NCI-H2029 (cell line): ENCODE measurements at places on chromosomes 3 and 15.
A peak's percentile ranks its signal among the peaks of the same experiment; 100 is the strongest.

DNA sequence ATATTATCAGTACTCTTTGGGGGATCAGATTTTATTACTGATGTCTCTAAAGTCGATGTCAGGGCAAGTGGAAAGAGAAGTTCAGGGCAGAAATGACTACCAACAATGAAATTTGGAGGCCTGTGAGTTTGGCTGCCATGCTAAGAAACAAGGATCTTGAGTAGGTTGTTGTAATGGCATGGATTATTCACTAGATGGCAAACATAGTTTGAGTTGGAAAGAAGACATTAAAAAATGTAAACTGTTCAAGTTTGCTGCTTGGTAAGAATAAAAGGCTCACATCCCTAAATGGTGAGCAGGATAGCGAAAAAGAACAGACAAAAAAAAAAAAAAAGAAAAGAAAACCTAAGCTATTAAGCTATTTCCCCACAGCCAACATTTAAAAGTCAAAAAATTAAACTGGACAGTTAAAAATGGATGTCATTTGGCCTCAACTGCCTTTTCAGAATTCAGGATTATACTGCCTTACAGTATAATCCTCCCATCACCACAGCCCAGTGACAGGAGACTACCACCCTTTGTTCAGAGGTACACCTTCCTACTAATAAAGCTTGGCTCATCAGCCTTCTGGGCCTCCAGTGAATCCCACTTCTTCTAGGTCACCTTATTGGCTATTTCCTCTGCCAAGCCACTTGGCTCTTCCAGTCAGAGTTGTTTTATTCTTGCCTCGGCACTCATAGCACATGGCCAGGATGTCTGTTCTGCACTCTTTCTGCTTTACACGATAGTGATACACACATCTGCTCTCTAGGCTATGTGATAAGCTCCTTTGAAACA, 163.7 kb downstream of the PLD1 start:
- DNase-seq: no peak

DNA sequence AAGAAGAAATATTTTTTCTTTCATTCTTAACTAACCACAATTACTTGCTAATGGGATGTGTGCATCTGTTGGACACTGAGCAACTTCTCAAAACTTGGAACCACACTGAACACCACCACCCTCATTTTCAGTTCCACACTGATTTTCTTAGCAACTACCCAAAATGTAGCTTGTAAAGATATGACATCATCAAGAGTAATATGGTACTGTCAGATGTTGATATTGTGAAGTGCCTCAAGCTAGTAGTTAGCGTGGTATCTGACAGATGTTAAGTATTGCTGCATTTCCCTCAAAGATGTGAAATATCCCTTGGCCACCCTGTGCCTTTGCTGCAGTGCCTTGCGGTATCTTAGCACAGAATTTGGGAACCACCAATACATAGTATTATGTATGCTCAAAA, 9.3 kb downstream of the RFTN1 start:
- DNase-seq: no peak

DNA sequence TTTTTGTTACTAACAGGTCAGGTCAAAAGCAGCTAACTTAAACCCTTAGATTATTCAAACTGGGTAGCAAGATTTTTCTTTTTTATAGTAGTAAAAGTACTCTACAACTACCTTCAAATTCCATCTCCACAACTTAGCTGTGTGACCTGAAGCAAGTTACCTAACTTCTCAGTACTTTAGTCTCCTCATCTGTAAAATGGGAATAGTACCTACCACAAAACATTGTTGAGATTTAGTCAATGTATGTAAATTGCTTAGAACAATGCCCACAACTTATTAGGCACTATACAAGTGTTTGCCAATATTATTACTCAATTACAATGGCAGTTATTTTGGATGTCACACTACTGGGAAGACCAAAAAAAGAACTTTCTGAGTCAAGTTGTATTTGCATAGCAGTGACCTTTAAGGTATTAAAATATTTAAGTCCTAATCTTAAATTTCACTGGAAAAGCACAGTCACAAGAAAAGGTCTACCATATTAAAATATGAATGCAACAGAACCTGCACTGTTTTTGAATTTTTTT, 2.9 kb downstream of the TASOR start:
- no peak for DNase-seq

- no peak for DNase-seq
Measured at GRCh38 chr3:64873400-64873799, 185.6 kb upstream of the ADAMTS9 start.

DNA sequence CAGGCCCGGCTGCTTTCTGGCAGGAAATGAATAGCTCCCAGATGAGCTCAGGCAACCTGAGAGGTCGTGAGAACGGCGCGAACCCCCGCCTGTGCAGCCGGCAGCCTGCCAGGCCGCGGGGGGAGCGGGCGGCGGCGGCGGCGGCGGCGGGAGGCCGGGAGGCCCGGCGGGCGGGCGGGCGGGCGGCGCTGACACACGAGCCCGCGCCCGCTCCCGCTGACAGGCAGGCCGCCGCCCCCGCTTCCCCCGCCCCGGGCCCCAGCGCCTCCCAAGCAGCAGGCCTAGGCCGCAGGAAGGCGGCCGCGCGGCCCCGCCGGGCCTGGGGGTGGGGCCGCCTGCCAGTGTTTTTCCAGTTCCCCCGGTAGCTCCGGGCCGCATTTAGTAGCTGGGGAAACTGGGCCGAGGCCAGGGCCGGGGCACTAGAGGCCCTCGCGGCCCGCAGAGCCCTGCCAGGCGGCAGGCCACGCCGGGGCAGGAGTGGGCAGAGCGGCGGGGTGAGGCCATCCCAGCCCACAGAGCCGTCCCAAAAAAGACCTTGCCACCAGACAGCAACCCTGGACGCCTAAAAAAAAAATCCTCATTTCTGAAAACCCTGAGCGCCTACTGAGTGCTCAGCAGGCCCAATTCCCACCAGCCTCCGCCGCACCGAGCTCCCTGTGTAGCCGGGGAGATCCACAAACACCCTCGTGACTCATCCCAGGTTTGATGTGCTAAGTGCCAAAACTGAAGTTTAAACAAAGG, 5.6 kb downstream of the HES1 start:
- DNase-seq: peak; percentile 96

GRCh38 chr3:35773417-35773816, 134.1 kb downstream of the ARPP21 start:
- no peak for DNase-seq

- no peak for DNase-seq
Measured at GRCh38 chr3:139771331-139771730, 93.6 kb upstream of the NMNAT3 start.

DNA sequence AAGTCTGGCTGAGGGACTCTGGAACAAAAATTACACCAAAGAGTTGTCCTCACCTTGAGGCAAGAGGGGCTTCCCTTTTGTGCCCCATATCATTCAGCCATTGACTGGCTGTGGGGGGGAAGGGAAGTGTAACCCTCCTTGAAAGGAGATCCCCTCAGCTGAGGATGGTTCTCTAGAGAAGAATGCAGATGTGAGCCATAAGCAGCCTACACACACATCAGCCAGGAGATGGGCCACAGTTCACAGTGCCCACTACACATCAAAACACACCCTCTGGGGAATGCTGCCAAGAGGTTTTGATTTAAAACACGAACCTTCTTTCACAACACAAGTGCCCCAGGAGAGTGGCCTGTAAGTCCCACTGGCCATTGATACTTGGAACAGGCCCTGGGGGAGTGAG, 231.2 kb upstream of the CTDSPL start:
- DNase-seq: no peak

- DNase-seq: no peak
Measured at GRCh38 chr15:60766391-60767128, 287.6 kb upstream of the ICE2 start.

- no peak for DNase-seq
Measured at GRCh38 chr3:37949866-37950265, 40.7 kb upstream of the VILL start.

GRCh38 chr15:83082730-83083386, 15.8 kb upstream of the BTBD1 start:
- no peak for DNase-seq

- no peak for DNase-seq
Measured at GRCh38 chr3:5330152-5330810, 142.8 kb downstream of the EDEM1 start.

DNA sequence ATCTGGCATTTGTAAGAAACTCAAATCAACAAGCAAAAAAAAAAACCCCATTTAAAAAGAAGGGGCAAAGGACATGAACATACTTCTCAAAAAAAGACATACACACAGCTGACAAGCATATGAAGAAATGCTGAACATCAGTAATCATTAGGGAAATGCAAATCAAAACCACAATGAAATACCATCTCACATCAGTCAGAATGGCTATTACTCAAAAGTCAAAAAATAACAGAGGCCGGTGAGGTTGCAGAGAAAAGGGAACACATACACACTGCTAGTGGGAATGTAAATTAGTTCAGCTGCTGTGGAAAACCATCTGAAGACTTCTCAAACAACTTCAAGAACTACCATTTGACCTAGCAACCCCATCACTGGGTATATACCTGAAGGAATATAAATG, 199.4 kb upstream of the THBS1 start:
- no peak for DNase-seq

GRCh38 chr3:71271596-71271995, 311.9 kb downstream of the FOXP1 start:
- no peak for DNase-seq

GRCh38 chr3:39272191-39272590, 7.6 kb downstream of the CX3CR1 start:
- DNase-seq: no peak

- no peak for DNase-seq
Measured at GRCh38 chr3:23537101-23537551, 268.6 kb upstream of the UBE2E1 start.

DNA sequence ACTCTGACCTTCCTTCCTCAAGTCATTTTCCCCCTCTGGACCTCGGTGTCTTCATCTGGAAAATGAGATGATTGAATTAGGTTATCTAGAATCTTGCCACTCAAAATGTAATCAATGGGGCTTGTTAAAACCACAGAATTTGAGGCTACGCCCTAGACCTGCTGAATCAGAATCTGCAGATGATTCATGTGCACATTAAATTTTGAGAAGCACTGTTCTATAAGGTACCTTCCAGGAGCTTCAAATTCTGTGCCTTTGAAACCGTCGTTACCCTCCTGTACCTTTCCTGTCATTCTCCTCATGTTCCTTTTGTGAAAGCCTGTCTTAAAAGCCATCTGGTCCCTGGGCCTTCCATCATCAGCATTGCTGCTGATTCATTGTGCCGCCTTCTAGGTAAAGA, 172.4 kb upstream of the TOPAZ1 start:
- DNase-seq: no peak

DNA sequence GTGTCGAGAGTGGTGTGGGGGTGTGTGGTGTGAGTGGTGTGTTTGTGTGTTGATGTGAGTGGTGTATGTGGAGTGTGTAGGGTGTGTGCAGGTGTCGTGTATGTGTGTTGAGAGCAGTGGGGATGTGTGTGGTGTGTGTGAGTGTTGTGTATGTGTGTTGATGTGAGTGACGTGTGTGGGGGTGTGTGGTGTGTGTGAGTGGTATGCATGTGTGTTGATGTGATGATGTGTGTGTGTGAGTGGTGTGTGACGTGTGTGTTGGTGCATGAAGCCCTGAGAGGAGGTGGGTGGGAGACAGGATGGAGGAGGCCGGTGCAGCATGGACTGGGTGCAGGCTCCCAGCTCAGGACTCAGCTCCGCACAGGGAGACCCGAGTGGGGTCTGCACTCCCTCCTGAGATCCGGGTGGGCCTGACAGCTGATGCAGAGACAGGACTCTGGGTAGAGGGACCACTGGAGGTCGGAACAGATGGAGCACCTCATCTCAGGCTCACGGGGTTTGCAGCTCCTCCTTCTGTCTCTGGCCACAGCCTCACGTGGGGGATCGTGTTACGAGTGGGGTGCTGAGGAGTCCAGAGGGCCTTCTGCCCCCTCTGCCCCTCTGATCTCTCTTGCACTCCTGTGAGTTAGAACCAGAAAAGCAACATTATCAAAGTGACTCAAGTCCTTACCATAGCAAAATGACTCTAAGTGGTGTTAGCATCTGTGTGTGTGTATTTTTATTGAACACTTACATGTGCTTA, 41.3 kb downstream of the ARNT2 start:
- DNase-seq: no peak

- no peak for DNase-seq
Measured at GRCh38 chr3:41768363-41768762, 193.5 kb downstream of the ULK4 start.

DNA sequence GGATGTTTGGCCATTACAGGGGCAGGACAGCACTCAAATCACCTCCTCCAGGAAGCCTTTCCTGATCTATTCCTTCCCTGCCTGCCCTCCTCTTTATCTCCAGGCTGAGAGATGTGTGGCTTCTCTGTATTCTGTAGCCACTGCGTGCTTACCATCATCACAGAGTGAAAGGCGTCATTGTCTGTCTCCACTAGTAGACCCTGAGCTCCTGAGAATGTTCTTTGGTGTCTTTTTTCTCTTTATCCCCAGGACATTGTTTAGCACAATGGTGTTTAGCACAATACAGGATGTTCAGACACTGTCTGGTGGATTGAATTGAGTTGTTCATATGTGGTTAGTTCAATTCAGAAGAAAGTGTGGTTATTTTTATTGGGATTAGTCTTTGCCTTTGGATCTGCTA, 26.2 kb upstream of the LARS2 start:
- DNase-seq: no peak

DNA sequence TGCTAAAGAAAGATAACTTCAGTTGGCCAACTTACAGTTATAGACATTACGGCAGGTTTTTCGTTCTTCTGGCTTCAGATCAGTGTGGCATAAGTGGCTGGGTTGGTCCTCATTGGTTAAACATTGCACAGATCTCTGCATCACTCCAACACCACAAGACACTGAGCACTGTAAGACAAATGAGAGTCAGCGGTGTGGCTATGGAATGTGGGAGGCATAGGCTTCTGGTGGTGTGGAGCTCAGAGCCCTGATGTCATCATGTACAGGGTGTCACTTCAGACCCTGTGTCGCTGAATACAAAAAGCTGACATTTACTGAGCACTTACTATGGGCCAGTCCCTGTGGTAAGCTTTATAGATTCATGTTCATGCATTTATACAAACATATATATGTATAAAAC, 146.0 kb downstream of the ADAMTS9 start:
- DNase-seq: no peak

- no peak for DNase-seq
Measured at GRCh38 chr3:168865022-168865551, 769.4 kb upstream of the GOLIM4 start.

DNA sequence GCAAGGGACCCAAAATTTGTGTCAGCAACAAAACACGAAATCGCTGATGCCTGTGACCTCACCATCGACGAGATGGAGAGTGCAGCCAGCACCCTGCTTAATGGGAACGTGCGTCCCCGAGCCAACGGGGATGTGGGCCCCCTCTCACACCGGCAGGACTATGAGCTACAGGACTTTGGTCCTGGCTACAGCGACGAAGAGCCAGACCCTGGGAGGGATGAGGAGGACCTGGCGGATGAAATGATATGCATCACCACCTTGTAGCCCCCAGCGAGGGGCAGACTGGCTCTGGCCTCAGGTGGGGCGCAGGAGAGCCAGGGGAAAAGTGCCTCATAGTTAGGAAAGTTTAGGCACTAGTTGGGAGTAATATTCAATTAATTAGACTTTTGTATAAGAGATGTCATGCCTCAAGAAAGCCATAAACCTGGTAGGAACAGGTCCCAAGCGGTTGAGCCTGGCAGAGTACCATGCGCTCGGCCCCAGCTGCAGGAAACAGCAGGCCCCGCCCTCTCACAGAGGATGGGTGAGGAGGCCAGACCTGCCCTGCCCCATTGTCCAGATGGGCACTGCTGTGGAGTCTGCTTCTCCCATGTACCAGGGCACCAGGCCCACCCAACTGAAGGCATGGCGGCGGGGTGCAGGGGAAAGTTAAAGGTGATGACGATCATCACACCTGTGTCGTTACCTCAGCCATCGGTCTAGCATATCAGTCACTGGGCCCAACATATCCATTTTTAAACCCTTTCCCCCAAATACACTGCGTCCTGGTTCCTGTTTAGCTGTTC, 34.9 kb downstream of the CHDH start:
- no peak for DNase-seq
